ENCODE measurements at places on chromosomes 3 and 15.

- peak; percentile 32 for DNase-seq
Measured at GRCh38 chr15:71443538-71443937, 328.3 kb downstream of the THSD4 start.

DNA sequence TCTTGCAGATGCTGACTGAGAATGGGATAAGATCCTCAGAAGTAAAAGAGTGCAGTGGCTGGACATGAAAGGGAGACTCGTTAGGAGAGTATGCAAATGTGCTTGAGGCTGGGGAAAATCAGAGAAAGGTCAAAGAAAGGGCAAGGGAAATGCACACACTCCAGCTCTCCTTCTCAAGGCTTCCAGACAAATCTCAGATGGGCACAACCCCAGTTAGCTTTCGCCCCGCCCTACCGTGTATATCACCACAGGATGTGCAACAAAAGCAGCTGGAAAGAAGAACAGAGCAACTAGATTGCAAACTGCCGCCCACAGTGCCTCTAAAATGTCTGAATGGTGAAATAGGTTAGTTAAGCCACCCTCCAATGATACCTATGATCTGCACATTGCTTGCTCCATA, 63.9 kb downstream of the CERS3 start:
- no peak for DNase-seq

- no peak for DNase-seq
Measured at GRCh38 chr3:53342353-53342752, 5.0 kb downstream of the DCP1A start.

GRCh38 chr15:38853608-38854007, 289.0 kb upstream of the RASGRP1 start:
- peak; percentile 39 for DNase-seq

DNA sequence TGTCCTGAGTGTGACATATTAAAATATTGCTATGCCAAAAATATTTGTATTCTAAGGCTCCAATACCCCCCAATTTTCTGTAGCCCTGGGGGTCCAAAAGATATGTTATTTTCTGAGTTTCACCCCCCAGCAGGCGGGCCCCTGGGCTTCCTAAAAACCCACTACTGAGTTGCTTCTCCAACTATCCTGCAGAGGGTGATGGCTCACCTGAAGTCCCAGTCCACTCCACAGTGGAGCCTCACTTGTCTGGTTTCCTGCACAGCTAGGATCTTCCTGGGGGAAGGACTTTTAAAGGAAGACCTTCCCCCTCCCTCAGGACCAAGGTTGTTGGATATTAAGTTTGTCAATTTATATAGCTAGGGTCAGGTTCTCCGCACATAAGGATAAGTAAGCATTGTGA, 1181.4 kb downstream of the ROBO2 start:
- no peak for DNase-seq

- no peak for DNase-seq
Measured at GRCh38 chr3:105880681-105881290, 12.0 kb upstream of the CBLB start.

DNA sequence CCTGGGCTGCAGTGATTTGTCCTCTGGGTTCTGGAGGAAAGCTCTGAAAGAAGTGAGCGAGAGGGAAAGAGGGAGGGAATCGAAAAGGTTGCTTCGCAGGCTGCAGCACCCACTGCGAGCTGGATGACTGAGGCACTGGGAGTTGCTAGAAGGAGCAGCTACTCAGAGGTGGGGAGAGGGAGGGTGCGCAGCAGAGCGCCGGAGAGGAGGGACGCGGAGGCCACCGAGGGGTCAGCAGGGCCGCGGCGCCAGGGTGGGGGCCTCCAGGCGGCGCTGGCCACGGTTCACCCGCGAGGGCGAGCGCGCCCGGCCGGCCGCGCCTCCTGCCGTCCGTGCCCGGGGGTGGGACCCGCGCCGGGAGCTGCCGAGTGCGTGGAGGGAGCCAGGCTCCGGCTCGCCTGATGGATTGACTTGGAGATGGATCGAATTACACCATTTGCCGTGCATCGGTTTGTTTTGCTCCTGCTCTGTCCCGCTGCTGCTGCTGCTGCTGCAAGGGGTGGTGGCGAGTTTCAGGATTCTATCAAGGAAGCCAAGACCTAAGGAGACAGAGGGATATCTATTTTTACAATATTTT, at the start of gene SEMA6D:
SEMA6D (plus strand) TSS at position 470 of the 577 bp plus-strand sequence. CDS start 42,294 bp downstream, outside the sequence.
- no peak for DNase-seq

- DNase-seq, result no peak
Measured at GRCh38 chr15:53490341-53490740, 269.1 kb downstream of the WDR72 start.

All from activated T-cell treated with anti-CD3 and anti-CD28 coated beads, Interleukin-2, amount 50 U/mL, for 1 hour (primary cell).